ENCODE measurements at places on chromosomes 2 and 18. TPM values are rescaled to one million over a fixed set of nuclear protein-coding genes. Genes with fewer than 3 reads are reported as not detected.

The HDHD2 gene
- total RNA-seq, result 24.1 TPM

The NHEJ1 gene
- 12.8 TPM for total RNA-seq

The LINC00305 gene
- total RNA-seq, result not detected

The IL1R2 gene
- total RNA-seq, result 5.7 TPM

The MRPL33 gene
- total RNA-seq, result 168 TPM

The CERKL gene
- not detected for total RNA-seq

The CIB4 gene
- not detected for total RNA-seq

The POTEJ gene
- total RNA-seq, result not detected

The SPDYA gene
- total RNA-seq, result 4.2 TPM

The DYNAP gene
- not detected for total RNA-seq

The ARHGEF33 gene
- 4.0 TPM for total RNA-seq

- DNase-seq, result no peak
Measured at GRCh38 chr2:40130251-40130994, 321.5 kb downstream of the SLC8A1 start.

DNA sequence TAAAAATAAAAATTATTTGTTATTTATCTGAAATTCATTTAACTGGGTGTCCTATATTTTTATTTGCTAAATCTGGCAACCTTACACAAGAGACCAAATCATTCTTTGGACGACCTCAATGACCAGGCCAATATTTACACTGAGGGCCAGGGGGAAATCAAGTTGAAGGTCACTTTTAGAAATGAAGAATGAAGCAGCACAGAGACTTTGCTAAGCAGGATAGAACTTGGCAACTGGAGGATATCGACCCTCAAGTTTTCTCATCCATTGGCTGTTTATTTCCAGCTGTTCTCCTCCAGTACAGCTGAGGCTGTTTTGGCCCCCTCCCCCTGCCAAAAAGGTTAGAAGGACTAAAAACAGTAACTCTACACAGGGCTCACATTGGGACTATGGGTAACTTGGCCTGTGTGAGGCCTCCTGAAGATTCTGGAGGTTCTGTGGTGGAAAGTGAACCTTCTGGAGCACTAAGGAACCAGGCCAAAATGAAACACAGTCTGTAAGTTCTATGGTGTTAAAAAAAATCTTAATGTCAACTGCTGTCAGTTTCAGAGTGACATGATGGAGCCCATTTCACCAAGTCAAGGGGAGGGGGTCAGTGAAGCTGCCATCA is 32.2 kb upstream of the ZFP36L2 start:
- no peak for DNase-seq

- DNase-seq, result no peak
Measured at GRCh38 chr2:95041824-95042442, 16.4 kb downstream of the MAL start.

DNA sequence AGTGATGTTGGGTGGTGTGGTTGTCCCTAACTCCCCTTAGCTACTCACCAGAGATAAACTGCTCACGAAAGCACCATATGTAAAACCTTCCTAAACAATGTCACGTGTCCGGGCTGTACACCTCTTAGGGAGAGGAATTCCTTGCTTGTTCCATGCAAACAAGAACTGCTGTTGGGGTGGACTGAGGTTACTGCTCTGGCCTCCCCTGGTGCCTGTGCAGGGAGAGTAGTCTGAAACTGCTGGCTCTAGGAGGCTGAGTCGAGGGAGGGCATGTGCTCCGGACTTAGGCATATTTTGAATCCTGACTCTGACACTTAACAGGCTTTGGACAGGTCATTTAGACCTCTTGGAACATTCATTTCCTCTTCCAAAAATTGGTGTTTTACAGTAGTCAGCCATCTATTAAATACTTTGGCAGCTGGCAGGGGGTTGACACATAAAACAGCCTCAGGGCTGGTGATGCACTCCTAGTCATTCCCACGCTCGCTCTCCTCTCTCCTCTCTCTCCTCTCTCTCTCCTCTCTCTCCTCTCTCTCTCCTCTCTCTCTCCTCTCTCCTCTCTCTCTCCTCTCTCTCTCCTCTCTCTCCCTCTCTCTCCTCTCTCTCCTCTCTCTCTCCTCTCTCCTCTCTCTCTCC is 10.6 kb downstream of the THNSL2 start:
- DNase-seq, result no peak

GRCh38 chr2:46562451-46562840 is 83.1 kb downstream of the TMEM247 start:
- DNase-seq, result no peak

GRCh38 chr2:173990970-173991819 is 26.0 kb upstream of the SP3 start:
- DNase-seq, result peak; percentile 98

GRCh38 chr2:118062669-118063068 is 25.6 kb upstream of the INSIG2 start:
- no peak for DNase-seq

- DNase-seq, result no peak
Measured at GRCh38 chr2:88233216-88233615, 63.1 kb downstream of the THNSL2 start.

DNA sequence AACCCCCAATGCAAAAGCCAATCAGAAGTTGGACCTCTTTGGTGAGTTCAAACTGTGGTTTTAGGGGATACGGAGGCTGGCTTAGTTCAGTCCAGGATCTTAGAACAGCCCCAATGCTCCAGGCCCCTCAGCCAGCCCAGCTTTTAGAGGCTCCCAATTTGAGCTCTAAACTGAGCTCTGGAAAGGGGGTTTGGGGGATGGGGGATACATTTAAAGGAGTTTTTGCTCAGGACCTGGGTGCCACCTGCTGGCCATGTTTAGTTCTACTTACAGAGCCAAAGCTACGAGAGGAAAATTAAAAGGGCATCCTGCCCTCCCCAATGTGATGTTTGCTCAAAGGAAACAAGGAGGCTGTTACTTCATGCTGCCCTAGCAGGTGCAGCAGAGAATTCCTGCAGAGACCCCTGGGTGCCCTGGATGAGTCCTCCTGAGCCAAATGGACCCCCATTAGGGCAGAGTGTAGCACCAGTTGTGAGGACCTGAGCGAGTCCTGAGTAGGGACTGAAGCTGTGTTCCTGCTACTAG is 15.9 kb upstream of the TMEM214 start:
- DNase-seq, result peak; percentile 78

GRCh38 chr18:23876921-23877320 is 137.6 kb upstream of the TTC39C start:
- no peak for DNase-seq

- DNase-seq, result no peak
Measured at GRCh38 chr2:133166031-133166430, 402.2 kb downstream of the NCKAP5 start.

- no peak for DNase-seq
Measured at GRCh38 chr2:97715951-97716694, 2.7 kb downstream of the ZAP70 start.

- no peak for DNase-seq
Measured at GRCh38 chr2:184372484-184372883, 225.8 kb upstream of the ZNF804A start.

GRCh38 chr2:11245322-11245721 is 90.1 kb downstream of the SLC66A3 start:
- DNase-seq, result no peak

GRCh38 chr18:63708650-63709049 is 5.9 kb downstream of the SERPINB11 start:
- DNase-seq, result no peak

GRCh38 chr2:215540658-215541057 is 104.8 kb upstream of the FN1 start:
- DNase-seq, result peak; percentile 84

DNA sequence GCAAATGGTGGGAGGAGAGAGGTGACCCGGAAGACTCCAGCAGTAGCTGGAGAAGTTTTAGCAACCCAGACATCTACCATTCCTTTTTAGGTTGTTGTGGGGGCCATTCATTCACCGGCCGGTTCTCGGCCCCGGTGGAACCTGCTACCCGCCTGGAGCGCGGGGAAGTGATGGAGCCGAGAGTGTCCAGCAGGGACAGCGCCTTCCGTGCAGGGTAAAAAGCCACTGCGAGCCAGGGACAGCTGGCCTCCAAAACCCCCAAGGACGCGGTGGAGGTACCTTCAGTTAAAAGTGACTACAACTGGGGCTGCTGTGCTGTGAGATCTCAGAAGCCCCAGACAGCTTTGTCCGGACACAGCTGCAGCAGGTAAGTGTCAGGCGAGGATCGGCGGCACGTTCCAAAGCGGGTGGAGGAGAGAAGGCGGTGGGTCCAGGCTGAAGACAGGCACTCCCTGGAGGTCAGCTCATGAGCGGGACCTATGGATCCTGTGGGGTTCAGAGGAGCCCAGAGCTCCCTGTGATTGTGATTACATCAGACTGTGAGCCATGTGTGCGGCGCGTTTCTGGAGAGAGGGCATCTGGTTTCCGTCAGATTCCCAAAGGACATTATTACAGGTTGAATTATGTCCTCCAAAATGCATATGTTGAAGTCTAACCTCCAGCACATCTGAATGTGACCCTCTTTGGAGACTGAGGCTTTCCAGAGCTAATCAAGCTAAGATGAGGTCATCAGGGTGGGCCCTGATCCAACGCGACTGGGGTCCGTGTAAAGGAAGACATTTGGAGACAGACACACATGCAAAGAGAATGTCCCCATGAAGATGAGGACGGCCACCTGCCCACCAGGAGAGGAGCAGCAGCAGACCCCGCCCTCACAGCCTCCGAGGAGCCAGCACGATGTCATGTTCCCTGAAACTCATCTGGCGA is 276.3 kb downstream of the EIPR1 start:
- DNase-seq, result peak; percentile 59

DNA sequence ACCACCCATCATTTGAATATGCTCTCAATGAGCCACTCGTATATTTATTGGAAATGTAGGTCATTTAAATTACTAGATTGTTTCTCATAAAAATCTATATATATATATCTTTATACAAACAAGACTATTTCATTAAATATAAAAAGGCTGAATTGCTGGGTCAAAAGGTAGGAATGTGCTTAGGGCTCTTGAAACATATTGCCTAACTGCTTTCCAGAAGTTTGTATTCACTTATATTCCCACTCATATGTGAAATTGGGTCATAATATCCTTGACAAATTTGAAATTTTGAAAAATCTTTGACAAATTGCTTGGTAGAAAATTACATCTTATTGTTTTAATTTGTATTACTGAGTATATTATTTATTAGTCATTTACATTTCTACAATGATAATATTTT is 999.8 kb upstream of the CDH2 start:
- no peak for DNase-seq

GRCh38 chr2:110843959-110844510 is 111.7 kb downstream of the ACOXL start:
- DNase-seq, result peak; percentile 23

DNA sequence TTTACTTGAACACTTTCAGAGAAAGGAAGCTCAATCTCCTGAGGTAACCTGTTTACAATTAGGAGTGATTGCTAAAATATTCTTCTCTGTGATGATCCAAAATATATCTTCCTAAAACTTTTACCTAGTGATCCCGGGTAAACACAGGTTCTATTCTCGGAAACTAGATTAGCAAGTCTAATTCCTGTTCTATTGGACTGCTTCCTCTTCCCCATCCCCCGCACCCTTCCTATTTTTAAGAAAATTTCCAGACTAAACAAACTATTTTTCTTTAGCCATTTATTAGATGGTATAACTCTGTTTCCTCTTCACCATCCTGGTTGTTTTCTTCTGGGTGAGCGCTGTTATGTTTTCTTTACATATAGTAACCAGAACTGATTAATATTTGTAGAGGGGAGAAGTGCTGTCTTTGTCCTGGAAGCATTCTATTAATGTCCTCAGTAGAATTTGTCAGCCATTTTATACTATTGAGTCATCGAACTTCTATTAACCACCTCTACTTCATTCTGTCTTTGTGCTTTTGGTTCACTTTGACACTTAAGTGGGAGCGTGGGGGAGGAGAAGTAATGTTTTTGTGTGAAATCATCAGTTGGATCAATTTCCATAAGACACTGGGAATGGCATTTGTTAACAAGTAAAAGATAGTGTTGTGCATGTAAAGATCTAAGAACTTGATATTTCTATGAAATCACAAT is 31.8 kb downstream of the CREB1 start:
- DNase-seq, result no peak

- no peak for DNase-seq
Measured at GRCh38 chr18:37321582-37322491, 243.8 kb downstream of the CELF4 start.

DNA sequence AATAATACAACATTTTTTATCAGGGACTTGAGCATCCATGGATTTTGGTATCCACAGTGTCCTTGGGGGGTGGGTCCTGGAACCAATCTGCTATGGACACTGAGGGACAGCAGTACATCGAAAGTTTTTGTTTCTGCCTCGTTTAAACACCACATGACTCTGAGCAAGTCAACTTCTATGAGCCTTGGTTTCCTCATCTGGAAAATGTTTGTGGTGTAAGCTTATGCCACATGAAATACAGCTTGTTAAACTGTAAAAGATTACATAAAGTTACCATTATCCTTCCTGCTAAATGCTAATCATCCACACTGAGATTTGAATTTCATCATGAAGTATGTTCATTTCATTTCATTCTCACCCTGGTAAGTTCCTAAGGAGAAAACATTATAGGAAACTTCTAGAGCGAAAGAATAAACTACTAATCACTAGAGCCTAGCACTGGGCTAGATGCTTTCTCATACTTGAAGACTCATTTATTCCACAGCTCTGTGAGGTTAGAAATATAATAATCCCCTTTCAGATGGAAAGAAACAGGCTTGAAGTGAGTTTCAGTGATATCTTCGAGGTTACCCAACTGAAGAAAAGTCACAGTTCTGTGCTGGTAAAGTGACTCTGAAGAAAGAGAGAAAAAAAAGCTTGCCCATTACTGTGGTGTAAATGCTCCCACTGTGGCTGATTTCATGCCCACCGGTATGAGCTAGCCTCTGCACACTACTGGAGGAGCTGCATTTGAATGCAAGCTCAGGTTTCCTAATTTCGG is 29.2 kb downstream of the MCFD2 start:
- DNase-seq, result no peak

DNA sequence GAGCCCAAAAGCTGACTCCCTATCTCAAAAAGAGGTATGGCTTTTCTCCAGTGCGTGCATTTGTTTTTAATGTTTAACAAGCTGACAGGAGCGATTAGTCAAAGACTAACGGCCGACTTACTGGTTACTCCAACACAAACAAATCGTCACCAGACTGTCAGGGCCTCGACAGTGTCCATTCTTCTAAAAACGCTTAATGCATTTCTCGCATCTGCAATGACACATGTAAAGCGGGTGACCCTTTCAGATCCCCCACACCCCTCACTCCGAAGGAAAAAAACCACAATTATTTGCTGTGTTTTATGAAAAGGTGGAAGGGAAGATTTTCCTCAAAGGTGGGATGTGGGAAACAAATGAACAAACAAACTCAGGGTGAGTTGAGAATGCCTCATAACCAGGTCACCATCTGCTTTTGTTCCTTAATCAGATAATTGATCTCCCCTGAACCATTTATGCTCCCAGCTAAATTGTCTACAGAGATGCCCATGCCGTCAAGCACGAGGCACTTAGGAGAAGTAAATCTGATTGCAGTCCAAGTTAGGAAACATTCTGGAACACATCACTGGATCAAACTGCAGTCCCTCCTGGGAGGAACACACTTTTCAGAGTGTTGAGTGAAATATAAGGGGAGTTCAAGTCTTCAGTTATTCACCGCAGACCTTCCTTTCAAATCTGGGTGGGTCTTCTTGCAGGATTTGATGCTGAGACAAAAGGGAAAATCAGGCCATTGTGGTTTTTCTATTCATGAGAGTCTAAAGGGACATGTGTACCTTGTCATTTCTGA is 340.8 kb downstream of the CMPK2 start:
- peak; percentile 36 for DNase-seq

All from tongue (tissue), 3 donors.